T-cell (primary cell): ENCODE measurements at places on chromosomes 5 and 9. TPM values are rescaled to one million over a fixed set of nuclear protein-coding genes. Genes with fewer than 3 reads are reported as not detected.

Gene REEP2
- total RNA-seq: 0.61 TPM

Gene TAF11L5
- not detected for total RNA-seq

Gene ANKDD1B
- total RNA-seq: 0.37 TPM

Gene RGS7BP
- not detected for total RNA-seq

DNA sequence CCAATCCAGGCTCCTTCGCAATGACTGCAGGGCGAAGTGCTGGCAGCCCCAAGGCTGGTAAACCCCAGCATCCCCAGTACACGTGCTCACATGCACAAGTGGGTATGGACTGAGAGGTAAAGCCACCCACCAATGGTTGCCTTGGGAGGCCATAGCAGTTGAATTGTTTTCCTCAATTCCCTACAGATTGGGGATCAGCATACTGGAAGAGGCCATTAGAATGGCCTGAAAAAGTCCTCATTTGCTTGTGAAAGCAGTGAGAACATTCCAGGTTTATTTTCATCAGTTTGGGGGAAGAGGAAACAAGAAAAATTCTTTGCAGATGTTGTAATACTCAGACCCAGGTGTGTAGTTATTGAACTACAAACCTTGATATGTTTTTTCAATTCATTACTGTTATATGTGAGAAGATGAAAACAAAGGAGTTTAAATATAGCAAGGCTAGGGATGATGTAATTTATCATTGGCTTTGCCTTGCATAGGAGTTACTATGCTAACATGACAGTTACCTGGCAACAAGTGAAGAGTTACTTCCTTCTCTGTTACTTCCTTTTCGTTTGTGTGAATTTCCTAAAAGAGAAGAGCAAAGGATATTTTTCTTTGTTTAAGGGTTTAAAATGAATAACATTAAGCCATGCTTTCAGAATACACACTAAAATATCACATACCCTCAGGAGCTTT, 36.4 kb downstream of the MTMR12 start:
- no peak for DNase-seq

GRCh38 chr9:129383561-129384490, 205.8 kb upstream of the IER5L start:
- peak; percentile 73 for DNase-seq

GRCh38 chr5:172550096-172550765, 90.8 kb upstream of the NEURL1B start:
- DNase-seq: no peak

GRCh38 chr9:129885018-129885669, 49.9 kb downstream of the USP20 start:
- peak; percentile 34 for DNase-seq

GRCh38 chr9:133421615-133422542, at the start of gene ADAMTS13:
TSS of gene ADAMTS13 (plus strand) at chr9:133422367. CDS start at chr9:133422444, 77 bp downstream.
- DNase-seq: no peak

GRCh38 chr9:77554586-77555105, 93.5 kb downstream of the GNA14 start:
- no peak for DNase-seq

GRCh38 chr9:5438301-5439162, 807 bp upstream of the PLGRKT start:
- DNase-seq: peak; percentile 83

DNA sequence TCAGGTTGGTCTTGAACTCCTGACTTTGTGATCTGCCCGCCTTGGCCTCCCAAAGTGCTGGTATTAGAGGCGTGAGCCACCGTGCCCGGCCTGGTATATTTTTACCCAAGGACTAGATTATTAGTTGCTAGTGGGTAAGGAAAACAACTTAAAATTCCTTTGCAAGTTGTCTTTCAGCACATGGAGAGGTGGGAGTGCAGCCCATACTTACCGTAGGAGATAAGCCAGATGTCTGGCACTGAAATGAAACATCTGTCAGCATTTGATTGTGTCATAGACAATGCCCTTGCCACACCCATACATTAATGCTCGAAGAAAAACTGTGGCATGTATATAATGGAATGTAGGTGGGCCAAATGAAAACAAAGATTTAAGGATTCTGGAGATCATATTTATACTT, 36.6 kb upstream of the ANKH start:
- no peak for DNase-seq

Gene RNF208
- 1.5 TPM for total RNA-seq

DNA sequence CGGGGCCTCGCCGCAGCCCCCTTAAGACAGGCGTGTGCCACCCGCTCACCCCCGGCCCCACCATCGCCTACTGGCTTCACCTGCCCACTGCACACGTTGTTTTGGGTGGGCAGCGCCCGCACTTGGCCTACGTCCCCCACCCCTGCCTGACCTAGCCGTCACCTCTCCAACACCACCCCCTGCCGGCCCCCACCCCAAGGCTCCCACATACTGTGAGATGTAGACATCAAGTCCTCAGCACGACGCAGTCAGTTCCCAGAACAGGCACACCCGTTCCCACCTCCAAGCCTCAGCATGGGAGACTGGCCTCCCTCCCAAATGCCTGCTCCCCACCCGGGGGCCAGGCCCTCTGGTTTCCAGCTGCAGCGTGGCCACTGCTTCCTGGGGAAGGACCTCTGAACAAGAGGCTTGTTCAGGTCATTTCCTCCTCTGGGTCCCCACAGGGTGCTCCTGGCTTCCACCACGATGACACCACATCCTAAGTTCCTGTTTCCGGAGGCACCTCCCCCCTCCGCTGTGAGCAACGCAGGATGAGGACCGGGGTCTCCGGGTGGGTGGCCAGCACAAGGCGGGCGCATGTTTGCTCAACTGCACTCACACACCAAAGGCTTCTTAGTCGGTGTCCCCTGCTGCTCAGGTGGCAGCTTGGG, 11.3 kb downstream of the DBN1 start:
- no peak for DNase-seq

DNA sequence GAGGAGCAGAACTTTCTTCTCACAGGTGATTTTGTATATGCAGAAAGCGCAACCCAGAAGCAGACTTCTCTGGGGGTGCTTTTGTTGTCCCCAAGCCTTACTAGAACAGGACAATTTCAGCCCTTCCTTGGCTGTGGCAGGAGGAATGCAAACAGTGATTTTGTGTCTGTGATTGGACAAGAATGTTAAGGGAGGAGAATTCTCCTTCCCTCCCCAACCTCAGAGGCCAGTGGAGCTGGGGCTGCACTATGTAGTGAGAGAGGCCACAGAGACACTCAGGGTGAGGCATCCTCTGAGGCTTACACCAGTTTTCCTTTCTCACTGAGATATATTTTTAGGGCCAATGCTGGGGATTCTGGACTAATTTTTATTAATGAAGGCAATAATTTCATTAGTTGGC, 58.8 kb downstream of the ZNF366 start:
- DNase-seq: no peak

DNA sequence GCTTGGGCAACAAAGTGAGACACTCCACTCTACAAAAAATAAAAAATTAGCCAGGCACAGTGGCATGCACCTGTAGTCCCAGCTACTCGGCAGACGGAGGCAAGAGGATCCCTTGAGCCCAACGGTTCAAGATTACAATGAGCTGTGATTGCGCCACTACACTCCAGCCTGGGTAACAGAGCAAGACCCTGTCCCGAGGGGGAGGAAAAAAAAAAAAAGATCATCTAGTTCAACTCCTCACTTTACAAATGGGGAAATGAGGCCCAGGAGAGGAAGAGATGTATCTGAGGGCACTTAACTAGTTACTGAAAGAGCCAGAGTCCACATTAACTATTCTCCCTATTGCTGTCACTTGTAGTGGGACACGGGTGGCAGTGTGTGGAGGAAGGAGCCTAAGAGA, 13.8 kb downstream of the PDCL start:
- DNase-seq: no peak

GRCh38 chr5:115575167-115576070, 26.9 kb downstream of the TICAM2 start:
- DNase-seq: no peak

DNA sequence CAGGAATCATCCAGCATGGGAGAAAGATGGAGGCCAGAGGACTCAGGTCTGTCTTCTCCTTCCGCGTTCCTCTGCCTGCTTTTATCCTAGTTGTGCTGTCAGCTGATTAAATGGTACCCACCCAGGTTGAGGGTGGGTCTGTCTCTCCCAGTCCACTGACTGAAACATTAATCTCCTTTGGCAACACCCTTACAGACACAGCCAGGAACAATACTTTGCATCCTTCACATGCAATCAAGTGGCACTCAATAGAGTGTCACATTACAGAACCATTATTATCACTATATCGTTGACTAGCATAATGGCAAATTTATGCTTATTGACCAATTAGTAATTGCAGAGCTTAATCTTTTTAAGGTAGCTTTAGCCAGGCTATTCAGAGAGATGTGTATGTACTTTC, 64.8 kb downstream of the UNC13B start:
- DNase-seq: no peak

Gene WDR38
- total RNA-seq: not detected

Gene EGFLAM
- not detected for total RNA-seq

- DNase-seq: no peak
Observed at GRCh38 chr5:109105631-109106267, 304.0 kb downstream of the PJA2 start.

DNA sequence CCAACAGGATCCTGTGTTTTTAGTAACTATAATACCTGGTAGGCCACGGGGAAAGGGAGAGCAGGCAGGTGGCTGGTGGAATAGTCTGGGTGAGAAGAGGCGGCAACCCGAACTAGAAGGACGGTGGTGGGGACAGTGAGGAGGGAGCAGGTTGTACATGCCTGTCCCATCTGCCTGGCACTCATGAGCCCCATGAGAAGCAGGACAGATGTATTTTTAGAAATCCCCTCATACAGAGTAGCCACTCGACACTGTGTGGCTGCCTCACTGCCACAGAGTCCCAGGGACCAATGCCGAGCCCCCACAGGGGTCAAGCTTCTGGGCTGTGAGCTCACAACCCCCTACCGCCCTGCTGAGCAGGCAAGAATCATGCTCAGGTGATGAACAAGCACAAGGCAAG, 136.6 kb downstream of the SEC61B start:
- no peak for DNase-seq

GRCh38 chr5:84281383-84281782, 103.3 kb downstream of the EDIL3 start:
- DNase-seq: no peak

Gene MRPL22
- total RNA-seq: 26.1 TPM

- no peak for DNase-seq
Observed at GRCh38 chr9:18746631-18747030, 272.7 kb downstream of the ADAMTSL1 start.

Gene MLLT3
- total RNA-seq: 57.2 TPM

Gene SARDH
- total RNA-seq: 26.3 TPM

- DNase-seq: no peak
Observed at GRCh38 chr5:124713595-124713994, 32.8 kb downstream of the ZNF608 start.

GRCh38 chr5:60886158-60886557, 42.1 kb upstream of the ELOVL7 start:
- DNase-seq: no peak

Gene CD14
- 1.8 TPM for total RNA-seq

GRCh38 chr9:6590334-6590733, 55.2 kb downstream of the GLDC start:
- no peak for DNase-seq

Gene TCOF1
- total RNA-seq: 50.4 TPM

Gene NRG2
- 0.13 TPM for total RNA-seq

Gene FGF18
- total RNA-seq: 0.58 TPM

- DNase-seq: no peak
Observed at GRCh38 chr5:27172693-27173092, 134.3 kb upstream of the CDH9 start.

DNA sequence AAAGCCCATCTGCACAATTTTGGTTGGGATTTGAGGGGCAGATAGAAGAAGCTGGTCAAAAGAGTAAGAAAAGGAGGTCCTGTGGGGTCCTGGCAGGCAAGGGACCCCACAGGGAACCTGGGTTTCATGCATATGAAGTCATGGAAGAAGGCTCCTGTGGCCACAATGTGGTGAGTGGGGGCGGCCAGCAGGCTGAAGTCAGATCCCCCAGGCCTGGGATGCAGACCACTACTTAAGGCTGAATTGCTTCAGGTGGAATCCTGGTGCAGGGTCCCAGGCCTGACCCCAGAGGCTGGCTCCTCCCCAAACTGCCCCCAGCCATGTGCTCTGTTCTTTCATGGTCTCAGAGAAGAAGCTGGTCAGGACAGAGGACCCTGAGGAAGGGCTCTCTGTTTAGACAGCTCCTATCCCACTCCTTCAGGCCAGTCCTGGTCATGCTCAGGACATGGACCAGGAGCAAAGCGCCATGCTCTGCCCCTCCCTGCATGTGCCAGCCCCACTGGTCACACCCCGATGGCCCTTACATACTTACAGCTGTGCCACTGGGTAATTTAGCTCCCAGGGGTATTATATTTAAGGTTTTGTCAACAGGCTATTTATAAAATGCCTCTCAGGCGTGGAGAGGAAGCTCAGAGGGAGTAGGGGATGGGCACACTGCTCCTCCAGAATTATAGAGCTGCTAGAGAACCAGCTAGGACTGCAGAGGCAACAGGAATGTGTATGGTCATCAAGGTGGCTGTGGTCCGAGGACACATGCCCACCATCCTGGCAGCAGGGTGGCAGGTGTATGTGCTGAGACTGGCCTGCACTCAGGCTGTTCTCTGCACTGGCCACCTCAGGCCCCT, 33.4 kb downstream of the C5orf15 start:
- no peak for DNase-seq

Gene OTULINL
- 50.1 TPM for total RNA-seq

GRCh38 chr9:97740848-97741821, 44.0 kb upstream of the XPA start:
- peak; percentile 19 for DNase-seq

Gene STPG3
- total RNA-seq: not detected

GRCh38 chr5:159240301-159240870, 22.7 kb upstream of the UBLCP1 start:
- DNase-seq: no peak

- DNase-seq: no peak
Observed at GRCh38 chr5:61455179-61456006, 123.3 kb downstream of the ZSWIM6 start.

- no peak for DNase-seq
Observed at GRCh38 chr5:18792145-18792544, 1157.9 kb downstream of the TAF11L14 start.

DNA sequence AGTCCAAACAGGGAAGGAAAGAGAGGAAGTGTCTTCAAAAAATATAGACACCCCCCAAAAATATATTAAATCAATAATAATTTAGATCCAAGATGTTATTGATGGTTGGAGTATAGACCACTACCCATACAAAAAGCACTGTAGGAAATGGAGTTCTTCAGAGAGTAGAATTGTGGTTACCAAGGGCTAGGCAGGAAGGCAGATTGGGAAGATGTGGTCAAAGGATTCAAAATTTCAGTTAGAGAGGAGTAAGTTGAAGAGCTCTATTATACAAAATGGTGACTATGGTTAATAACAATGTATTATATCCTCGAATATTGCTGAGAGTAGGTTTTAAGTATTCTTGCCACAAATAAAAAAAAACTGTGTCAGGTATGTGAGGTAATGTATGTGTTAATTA, 149.4 kb downstream of the CWC27 start:
- DNase-seq: no peak

- DNase-seq: no peak
Observed at GRCh38 chr5:127757576-127757975, 54.4 kb downstream of the CCDC192 start.

- no peak for DNase-seq
Observed at GRCh38 chr5:107456281-107456715, 214.4 kb downstream of the EFNA5 start.
